ENCODE measurements at places on chromosomes 2 and 18. TPM values are rescaled to one million over a fixed set of nuclear protein-coding genes. Genes with fewer than 3 reads are reported as not detected.

- DNase-seq, result no peak
Observed at GRCh38 chr2:98388081-98388480, 41.8 kb downstream of the CNGA3 start.

The C2orf81 gene
- total RNA-seq, result 9.8 TPM

The SLC4A5 gene
- total RNA-seq, result 15.1 TPM

The IMPACT gene
- 14.6 TPM for total RNA-seq

GRCh38 chr2:168166902-168167510, 80.4 kb downstream of the STK39 start:
- DNase-seq, result no peak

DNA sequence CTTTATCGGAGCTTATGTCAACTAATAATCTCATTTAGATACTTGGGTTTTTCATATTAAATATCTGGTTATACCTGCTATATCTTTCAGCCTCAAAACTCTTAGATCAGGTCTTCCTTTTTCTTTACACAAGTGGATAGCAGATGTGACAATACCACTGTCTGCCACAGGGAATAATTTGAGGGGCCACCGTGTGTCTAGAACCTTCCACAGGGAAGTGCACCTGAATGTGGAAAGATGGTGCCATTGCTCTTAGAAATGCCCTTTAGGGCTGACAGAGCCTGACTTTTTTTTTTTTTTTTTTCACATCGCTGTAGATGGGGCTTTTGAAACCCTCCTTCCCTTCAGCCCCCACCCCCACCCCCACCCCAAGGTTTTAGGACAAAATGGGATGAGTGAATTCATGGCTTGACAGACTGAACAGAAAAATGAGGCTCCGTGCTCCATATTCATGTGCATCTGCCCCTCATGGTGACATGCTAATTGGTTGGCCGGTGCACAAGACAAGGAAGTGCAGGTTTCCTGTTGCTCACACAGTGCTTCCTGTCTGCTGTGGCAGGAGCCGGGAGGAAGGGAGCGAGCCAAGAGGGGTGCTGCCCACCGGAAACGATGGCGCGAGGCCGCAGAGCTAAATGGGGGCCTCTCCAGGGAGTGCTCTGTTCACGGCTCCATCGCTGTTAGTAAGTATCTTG, 246.0 kb downstream of the LDLRAD4 start:
- DNase-seq, result peak; percentile 69

The IL1F10 gene
- not detected for total RNA-seq

DNA sequence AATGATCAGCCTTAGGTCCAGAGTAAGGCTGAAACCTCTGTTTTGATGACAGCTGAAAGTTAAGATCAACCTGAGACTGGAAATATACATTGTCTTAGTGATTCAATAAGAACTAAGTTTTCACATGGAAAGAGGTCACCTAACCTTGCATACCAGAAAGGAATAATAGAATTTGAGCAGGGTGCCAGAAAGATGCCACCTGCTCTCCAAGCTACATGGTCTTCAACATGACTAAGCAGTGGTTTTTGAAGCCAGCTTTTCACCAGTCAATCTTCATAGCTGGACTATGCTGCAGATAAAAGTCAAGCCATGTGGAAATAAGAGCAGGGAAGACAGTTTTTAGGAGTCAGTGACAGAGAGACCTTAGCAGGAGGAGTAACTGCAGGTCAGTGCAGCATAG, 589.4 kb upstream of the SYT4 start:
- no peak for DNase-seq

The SFXN5 gene
- 20.0 TPM for total RNA-seq

DNA sequence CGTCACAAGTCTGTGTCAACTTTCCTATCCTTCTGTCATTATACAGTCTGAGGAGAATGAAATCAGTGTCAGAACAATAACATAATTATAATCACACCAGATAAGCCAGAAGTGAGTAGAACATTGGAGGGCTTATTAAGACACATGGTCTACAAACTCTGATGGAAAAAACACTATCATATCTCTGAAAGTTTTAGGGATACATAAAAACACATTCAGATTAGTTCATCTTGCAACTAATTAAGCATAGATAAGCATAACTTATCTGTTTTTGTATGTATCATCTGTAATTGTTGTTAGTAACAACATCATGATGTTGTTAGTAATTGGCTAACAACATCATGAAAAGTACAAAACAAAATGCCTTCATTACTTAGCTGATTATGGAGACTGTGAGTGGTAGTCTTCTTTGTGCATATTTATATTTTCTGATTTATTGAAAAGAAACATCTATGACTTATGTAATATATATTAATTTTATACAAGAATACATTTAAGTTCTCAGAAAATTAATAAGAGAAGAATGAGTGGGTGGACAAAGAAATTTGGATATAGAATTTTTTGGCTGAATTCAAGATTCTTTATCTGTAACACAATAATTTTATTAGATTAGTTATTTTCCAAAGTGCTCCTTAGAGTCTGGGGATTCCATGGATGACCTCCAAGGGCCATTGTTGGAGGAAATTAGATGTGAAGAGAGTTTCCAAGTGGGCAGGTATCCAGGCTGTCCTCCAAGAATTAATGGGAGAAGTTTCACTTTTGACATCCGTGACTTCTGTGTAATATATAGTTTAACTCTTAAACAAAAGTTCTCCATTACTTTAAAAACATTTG, 16.9 kb upstream of the CCDC102B start:
- no peak for DNase-seq

The SGPP2 gene
- total RNA-seq, result 0.31 TPM

- DNase-seq, result no peak
Observed at GRCh38 chr18:44927127-44927849, 246.6 kb downstream of the SETBP1 start.

GRCh38 chr2:203016716-203017115, 2.0 kb downstream of the NBEAL1 start:
- no peak for DNase-seq

- no peak for DNase-seq
Observed at GRCh38 chr2:71948781-71949536, 198.7 kb downstream of the CYP26B1 start.
